Activated CD8-positive, alpha-beta memory T cell treated with anti-CD3 and anti-CD28 coated beads for 24 hours (primary cell): ENCODE measurements at places on chromosomes 2 and 18.

DNA sequence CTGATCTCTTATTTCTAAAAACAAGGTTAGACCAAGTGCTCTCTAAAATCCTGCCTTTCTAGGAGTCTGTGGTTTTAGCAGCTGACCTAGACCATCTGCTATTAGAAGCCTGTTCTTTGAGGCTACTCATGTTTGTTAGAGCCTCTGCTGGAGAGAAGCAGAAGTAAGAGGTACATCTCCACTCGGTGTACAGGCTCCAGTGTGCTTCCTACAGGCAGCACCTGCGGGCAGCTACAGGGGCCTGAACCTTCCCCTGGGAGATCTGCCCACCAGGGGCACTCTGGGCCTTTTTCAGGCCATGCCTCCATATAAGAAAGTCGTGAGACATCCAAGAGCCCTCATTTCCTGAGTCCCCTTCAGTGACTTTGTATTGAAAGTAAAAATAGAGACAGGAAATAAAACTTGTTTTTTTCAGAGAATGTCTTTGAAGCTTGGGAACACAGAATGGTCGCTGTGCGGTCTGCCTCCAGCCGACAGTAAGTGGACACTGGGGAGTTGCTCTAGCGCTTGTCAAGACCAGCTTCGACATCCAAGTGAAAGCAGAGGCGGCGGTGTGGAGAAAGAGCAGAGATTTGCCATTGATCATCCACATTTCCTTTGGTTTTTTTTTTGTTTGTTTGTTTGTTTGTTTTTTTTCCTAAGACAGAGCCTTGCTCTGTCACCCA lies 31.7 kb downstream of the ONECUT2 start:
- DNase-seq, result no peak

GRCh38 chr18:61554117-61554776 lies 221.0 kb downstream of the CDH20 start:
- DNase-seq, result no peak

DNA sequence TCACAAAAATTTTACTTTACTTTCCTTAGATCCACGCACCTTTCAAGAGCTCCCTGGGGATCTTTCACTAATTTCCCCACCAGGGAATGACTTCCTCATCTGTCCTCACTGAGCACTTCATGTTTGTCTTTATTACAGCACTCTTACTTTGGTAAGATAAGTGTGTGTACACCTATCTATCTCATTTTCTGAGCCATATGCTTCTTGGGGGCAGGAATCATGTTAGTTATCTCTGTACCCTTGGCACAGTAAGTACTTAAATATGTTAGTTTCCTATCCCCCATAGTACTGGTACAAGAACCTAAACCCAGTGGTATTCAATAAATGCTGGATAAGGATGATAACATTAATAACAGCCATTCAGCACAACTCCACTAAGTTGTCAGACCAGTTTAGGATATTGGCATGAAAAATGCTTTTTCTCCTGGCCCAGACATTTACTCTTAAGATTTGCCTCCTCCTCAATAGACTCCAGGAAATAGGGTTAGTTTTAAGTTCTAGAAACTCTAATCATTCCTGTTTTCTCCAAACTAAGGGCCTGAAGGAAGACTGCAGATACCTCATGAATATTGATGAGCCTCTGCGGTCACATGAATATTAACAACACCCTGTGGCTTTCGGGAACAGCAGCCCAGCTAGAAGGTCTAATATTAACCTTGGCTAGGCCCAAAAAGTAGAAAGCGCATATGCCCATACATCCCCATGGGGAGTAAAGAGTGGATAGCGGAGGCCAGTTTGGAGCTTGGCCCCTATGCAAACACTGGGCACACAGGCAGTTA lies 38.2 kb downstream of the NHEJ1 start:
- DNase-seq, result no peak

DNA sequence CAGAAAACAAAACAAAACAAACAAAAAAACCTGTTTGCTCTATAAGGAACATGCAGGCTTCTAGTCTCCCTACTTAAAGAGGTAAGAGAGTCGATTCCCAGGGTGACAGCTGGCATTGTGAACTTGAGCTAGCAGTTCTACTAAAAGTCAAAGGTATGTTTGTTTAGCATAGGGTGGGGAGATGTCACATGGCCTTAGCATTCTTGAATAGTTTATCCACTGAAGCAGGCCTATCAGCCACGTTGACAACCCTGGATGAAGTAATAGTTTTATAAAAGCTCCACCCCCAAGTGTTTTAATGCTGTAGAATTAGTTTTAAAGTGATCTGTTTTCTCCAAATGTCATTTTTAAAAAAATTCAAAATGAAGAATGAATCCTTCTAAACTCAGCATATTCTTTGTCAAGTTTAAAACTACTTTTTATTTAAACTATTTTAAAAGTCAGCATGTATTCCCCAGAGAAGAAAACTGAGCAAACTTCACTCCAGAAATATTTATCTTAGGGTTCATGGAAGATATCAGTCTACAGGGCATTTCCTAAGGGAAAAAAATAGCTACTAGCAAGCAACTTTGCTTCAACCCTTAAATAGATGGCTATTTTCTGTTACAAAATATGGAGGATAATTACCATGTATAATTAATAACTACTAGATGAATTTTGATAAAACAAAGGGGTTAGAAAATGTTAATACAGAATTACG lies 1.7 kb downstream of the MYOM1 start:
- DNase-seq, result no peak

- DNase-seq, result no peak
Measured at GRCh38 chr18:28331551-28331950, 154.6 kb upstream of the CDH2 start.

DNA sequence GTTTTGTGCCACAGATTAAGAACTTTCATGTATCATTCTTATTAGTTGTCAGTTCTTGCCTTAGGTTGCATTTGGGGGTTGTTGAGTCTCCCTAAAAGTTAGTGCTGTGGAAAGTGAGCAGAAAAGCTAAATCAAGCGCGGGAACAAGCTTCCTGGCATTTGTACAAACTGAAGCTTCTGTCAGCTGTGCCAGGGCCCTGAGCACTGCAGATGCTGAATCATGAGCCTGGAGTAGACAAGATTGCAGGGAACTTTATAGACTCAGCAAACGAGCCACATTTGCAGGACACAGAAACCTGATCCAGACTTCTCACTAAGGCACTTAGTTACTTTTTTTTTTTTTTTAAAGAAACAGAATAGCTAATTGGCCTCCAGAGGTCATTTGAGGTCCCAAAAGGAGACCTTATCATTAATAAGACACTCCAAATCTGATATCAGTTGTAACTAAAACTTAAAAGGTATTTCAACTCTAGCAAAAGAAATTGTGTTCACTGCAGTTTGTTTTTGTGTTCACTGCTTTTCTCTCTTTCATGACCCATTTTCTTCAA lies 88.7 kb downstream of the ADAM23 start:
- no peak for DNase-seq

GRCh38 chr18:79133724-79134123 lies 64.5 kb downstream of the ATP9B start:
- DNase-seq, result no peak

DNA sequence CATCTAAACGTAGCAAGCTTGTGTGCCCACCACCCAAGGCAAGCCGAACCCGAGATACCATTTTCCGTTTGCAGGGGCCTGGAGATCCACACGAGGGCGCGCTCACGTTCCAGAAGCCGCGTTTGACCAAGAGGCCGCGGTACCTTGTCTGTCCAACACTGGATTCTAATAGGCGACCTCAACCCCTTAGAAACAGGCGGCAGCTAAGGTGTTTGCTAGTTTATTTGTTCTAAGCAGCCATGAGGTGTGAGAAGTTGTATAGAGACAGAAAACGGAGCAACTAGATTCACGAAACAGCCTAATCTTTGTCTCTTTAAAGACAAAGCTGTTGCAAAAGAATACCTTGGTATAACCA lies 4.2 kb downstream of the HOXD11 start:
- no peak for DNase-seq

DNA sequence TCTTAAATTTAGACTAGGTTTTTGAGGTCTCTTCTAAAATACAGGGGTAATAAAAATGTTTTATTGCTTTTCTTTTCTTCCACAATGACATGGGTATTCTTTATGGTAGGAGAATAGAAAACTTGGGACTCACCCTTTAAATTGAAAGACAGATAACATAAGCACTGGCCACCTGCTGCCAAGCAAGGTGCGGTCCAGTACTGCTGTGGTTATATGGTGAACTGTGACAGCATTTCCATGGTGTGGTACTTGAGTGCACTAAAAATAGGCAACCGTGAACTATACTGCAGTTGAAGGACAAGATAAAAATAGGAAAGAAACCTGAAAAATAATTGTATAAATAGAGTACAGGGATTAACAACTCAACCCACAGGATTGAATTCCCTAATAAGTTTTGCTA lies 54.4 kb upstream of the GRB14 start:
- DNase-seq, result no peak

GRCh38 chr2:240435457-240435947 lies at the start of gene GPC1:
Gene GPC1 (plus strand): TSS chr2:240435663. CDS start chr2:240435919, 256 bp downstream.
- no peak for DNase-seq

GRCh38 chr18:28088477-28088876 lies 88.5 kb downstream of the CDH2 start:
- no peak for DNase-seq

DNA sequence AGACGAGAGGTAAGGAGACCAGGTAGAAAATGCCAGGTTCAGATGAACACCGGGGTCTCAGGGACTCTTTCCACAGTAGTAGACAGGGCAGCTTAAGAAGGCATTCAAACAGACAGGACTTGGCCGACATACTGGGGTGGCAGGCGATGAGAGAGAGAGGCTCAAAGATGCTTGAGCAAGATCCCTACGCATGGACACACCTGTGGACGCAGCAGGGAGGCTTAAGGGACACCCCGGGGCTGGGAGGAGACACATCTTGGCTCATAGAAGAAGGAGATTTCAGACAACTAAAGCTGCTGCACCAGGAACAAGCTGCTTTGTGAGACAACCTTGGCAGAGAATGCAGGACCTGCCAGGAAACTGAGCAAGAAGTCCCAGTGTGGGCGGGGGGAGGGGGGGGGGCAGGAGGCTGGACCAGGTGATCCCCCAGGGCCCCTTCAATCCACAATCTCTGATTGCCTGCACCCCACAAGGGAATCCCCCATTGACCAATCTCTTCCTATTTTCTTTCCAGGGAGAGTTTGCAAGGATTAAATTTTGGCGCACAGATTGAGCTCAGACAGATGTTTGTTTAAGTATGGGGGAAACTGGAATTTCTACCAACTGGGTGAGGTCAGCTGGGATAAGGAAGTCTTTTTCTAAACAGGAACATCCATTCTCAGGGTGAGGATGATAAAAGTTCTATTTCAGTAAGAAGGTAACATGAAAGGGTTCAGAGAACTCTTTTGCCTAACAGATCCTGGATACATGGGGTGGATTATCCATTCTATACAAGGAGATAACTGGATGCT lies 400.7 kb downstream of the NBAS start:
- no peak for DNase-seq

DNA sequence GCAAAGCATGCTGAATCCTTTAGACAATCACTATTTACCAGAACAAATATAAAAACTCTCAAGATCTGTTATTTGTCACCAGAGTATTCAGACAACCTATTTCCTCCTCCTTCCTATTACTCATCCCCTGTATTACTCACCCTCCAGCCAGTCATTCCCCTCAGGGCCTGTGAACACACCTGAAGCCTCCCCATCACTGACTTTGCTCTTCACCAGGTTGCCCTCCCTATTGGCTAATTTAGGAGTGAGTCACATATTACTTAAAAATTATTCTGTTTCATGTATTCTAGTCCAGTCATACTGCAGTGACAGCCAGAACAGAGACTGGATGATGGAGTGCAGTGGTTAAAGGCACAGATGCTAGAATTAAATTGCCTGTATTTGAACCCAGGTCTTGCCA lies 3.7 kb upstream of the ATG16L1 start:
- DNase-seq, result no peak

GRCh38 chr18:48459465-48459864 lies 50.3 kb upstream of the ZBTB7C start:
- DNase-seq, result no peak

DNA sequence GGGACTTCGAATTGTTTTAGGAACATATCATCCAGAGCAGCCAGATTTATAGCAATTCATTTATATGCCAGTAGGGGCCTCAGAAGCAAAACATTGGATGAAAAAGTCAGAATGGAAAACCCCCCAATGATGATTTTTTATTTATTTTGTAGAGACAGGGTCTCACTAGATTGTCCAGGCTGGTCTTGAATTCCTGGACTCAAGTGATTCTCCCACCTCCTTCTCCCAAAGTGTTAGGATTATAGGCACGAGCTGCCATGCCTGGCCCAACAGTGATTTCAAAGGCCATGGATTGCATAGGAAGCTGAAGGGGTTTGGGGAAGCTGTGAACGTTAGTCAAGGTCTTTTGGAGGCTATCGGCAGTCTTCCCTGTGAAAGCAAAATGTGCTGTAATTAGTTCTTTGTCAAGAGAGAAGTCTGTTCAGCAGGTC lies 21.9 kb upstream of the MCFD2 start:
- DNase-seq, result no peak

- no peak for DNase-seq
Measured at GRCh38 chr2:59249441-59250306, 1008.5 kb upstream of the FANCL start.

DNA sequence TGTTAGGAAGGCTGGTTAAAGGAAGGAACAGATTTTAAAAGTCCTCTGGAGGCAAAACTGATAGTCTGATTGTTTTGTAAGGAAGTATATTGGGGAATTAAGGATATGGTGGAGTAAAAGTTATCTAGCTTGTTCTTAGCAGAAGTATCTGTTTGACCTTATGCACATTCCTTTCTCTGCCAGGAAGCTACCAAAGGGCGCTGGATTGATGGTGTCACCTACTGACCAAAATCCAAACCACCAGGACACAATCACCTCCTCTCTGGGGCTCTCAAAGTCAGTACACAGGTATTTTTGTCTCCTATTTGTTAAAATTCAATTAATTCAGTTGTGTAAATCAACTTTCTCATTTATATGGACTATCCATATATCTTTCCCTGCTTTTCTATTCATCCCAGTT lies 484.5 kb downstream of the NUP35 start:
- DNase-seq, result no peak

- no peak for DNase-seq
Measured at GRCh38 chr2:96769814-96770213, 9.1 kb downstream of the CNNM4 start.

DNA sequence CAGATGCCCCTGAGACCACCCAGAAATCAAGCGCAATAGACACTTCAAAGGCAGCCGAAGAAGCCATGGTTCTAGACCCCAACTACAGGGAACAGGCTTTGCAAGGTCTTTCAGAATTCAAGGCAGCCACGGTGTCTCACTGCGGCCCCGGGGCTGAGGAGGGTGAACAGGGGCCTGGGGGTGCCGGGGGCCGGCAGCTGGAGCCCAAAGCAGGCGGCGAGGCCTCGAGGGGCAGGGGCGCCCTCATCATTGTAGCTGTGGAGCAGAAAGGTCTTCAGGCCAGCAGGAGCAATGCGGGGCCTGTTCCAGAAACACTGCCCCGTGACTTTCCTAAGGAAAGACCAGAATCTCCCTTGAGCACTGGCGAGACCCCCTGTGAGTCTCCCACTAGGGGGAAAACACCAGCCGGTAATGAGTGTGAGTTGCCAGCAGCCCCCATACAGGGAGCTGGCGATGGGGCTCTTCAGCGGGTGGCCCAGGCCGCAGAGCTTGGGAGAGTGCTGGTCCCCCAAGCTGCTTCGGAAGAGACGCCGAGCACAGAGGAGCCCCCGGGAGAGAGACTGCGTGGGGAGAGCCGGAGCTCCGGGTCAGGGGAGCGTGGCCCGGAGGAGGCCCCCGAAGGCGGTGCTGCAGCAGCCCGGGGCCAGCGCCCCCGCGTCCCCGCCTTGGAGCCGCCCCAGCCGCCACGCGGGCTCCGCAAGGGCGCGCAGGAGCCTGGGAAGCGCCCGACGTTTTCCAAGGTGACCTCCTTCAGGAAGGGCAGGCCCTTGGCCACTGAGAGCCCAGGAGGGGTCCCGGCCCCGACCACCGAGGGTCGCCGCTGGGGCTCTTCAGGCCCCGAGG lies 79.1 kb downstream of the ARHGEF4 start:
- no peak for DNase-seq

- no peak for DNase-seq
Measured at GRCh38 chr2:200797242-200797770, 14.4 kb upstream of the BZW1 start.
